ENCODE measurements at places on chromosomes 1 and 21. TPM values are rescaled to one million over a fixed set of nuclear protein-coding genes. Genes with fewer than 3 reads are reported as not detected.

NPPB gene
- not detected for total RNA-seq

- no peak for DNase-seq
These were observed 332.9 kb upstream of the PTBP2 start for GRCh38 chr1:96388421-96389310.

DNA sequence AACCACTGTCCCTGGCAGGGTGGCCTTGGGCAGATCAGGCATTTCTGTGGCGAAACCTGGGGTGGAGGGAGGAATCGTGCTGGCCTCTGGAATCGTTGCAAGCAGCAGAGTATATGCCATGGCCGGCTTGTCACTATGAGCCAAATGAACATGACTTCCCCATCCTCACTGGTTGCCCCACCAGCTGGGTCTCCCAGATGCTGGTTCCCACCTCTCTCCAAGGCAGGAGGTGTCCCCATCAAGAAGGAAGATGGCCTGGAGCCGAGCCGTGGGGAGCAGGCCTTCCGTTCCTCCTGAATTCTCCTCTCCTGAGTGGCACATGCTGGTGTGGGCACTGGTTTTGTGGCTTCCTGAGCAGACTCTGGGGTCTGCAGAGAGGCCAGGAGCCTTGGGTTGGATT lies 60.2 kb upstream of the ACTRT2 start:
- DNase-seq = no peak

TAS1R1 gene
- not detected for total RNA-seq

ANKRD35 gene
- total RNA-seq = 4.2 TPM

- DNase-seq = no peak
These were observed 39.0 kb downstream of the NEXN start for GRCh38 chr1:77927414-77927813.
